ENCODE measurements at places on chromosomes 4 and X.

DNA sequence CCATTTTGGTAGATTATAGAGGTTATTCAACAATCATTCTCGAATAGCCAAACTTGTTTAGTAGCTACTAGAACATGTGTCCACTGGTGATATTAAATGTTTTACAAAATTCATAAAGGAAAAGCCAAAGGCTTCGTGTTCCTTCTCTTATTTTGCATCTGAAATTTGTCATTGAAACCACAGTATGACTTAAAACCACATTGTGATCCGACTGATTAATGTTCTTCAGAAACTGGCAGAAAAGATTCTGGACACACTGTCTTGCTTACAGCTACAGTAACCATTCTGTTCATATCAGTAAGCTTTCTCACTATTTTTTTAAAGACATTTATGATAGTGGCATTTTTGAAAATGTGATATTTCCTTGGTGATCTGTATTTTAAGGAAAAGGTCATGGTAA, 2.6 kb upstream of the SMARCA1 start:
- no peak for DNase-seq

GRCh38 chr4:132614682-132615081, 534.4 kb upstream of the PCDH10 start:
- DNase-seq: no peak

DNA sequence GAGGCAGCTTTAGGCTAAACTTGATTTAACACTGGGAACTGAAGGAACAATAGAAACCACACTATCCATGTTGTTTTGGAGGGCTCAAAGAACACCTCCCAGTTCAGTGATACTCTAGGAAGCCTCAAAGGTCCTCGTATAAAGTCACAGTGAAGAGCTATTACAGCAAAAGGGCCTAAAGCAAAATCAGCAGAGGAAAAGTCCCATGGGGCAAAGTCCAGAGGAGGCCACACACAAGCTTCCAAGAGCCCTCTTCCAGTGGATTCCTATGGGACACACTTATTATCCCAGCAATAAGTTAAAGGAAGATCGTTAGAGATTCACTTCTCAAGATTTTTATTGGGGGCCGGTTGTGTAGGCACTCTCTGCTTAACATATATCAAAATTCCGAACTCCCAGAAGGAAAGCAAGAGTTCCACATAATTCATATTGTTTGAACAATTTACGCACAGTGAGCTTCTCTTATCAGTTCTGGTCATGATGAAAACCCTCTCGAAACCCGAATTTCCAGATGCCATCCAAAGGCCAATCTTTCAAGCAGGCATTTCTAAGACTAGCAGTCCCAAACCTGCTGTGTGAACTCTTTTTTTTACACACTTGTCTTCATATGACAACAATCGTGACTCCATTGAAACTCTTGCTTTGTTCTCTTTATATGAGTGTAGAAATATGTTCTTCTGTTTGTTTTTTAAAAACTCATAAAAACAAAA, 53.7 kb downstream of the ANXA5 start:
- DNase-seq: no peak

- no peak for DNase-seq
Observed at GRCh38 chr4:47213971-47214370, 182.6 kb downstream of the GABRB1 start.

DNA sequence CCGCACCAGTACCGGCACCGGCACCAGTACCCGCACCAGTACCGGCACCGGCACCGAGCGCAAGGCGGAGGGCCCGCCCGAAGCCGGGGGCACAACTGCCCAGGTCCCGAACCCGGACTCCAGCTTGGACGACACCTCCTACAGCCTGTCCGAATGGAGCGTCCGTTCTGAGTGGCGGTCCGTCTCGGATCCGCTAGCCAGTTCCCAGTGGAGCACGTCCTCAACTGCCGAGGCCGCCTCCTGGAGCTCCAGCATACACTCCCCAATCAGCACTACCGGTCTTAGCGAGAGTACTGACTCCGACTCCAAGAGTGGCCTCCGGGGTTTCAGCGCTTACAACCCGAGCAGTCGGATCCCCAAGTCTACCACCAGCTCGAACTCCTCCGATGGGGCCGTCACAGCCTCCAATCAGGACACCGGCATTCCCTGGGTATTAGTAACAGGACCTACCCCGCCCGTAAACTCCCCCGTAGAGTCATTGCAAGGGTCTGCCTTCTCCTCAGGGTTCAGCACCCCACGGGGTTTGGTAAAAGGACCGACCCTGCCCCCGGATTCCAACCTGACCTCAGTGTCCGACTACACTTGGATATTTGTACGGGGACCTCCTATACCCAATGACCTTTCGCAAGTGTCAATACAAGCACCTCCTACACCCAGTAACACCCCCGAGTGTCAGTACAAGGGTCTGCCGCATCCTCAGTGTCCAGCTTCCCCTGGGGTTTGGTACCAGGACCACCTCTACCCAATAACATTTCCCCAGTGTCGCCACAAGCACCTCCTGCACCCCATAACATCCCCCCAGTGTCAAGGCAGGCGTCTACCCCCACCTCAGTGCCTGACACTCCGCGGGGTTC, 721 bp upstream of the MAOA start:
- DNase-seq: no peak

DNA sequence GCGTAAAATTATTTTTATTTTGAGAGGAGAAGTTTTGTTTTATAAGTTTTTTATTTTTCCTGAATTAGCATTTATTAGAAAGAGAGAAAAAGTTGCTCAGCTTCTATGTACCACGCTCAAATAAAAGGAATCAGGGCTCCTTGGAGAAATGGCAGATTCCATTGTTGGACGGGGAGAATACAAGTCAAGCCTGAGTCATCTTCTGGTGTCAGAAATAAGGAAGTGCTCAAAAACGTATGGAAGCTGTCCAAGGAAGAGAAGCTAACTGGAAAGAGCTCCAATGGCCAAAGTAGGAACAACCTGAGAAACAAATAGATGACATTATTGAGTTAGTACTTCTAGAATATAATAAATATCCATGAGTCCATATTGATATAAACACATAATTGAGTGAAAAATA, 89.3 kb upstream of the NEIL3 start:
- no peak for DNase-seq
